A549 treated with Mapracorat at 1 μM for 4 hours (cell line): ENCODE measurements at places on chromosomes 1 and 21. TPM values are rescaled to one million over a fixed set of nuclear protein-coding genes. Genes with fewer than 3 reads are reported as not detected.

RHOC gene
- total RNA-seq, result 351 to 403 TPM (median 363 TPM) in 5 replicates

MAB21L3 gene
- 0.04 TPM in 1 of 5 replicates, not detected in the others for total RNA-seq

SERPINC1 gene
- total RNA-seq, result not detected in 5 replicates

CACNA1S gene
- not detected in 5 replicates for total RNA-seq

LRRC42 gene
- total RNA-seq, result 27.0 to 31.7 TPM (median 29.3 TPM) in 5 replicates

CCDC185 gene
- 0.06 TPM in 1 of 5 replicates, not detected in the others for total RNA-seq

LHX8 gene
- 0.87 to 1.2 TPM (median 0.93 TPM) in 5 replicates for total RNA-seq

ADAMTS5 gene
- total RNA-seq, result not detected in 5 replicates

LMOD1 gene
- not detected in 5 replicates for total RNA-seq

SIM2 gene
- 5.3 to 8.8 TPM (median 7.1 TPM) in 5 replicates for total RNA-seq

KCNJ15 gene
- 0.27 to 0.55 TPM (median 0.32 TPM) in 3 of 5 replicates, not detected in the others for total RNA-seq

ARHGEF16 gene
- 3.2 to 6.1 TPM (median 4.8 TPM) in 5 replicates for total RNA-seq

CRP gene
- total RNA-seq, result not detected in 5 replicates

OR2L8 gene
- total RNA-seq, result not detected in 5 replicates

ADGRL4 gene
- not detected in 5 replicates for total RNA-seq

SLC30A10 gene
- total RNA-seq, result 0.06 to 0.10 TPM (median 0.09 TPM) in 3 of 5 replicates, not detected in the others

FCRL3 gene
- total RNA-seq, result not detected in 5 replicates

LAD1 gene
- 0.69 to 1.4 TPM (median 1.0 TPM) in 5 replicates for total RNA-seq

VSIG8 gene
- 0.17 TPM in 1 of 5 replicates, not detected in the others for total RNA-seq

SDHB gene
- total RNA-seq, result 102 to 109 TPM (median 106 TPM) in 5 replicates

PFKL gene
- total RNA-seq, result 37.3 to 50.4 TPM (median 47.4 TPM) in 5 replicates

AGT gene
- total RNA-seq, result 0.06 to 0.13 TPM (median 0.09 TPM) in 3 of 5 replicates, not detected in the others

PARK7 gene
- total RNA-seq, result 337 to 384 TPM (median 364 TPM) in 5 replicates

CLDN8 gene
- total RNA-seq, result not detected in 5 replicates

EDARADD gene
- 2.8 to 4.2 TPM (median 3.4 TPM) in 5 replicates for total RNA-seq

NUDT17 gene
- total RNA-seq, result 6.0 to 7.2 TPM (median 7.1 TPM) in 5 replicates

ZNF436 gene
- 4.5 to 5.6 TPM (median 5.1 TPM) in 5 replicates for total RNA-seq

WDR64 gene
- not detected in 5 replicates for total RNA-seq

ZNF692 gene
- 13.3 to 25.0 TPM (median 17.8 TPM) in 5 replicates for total RNA-seq

VAMP3 gene
- 67.0 to 76.7 TPM (median 70.0 TPM) in 5 replicates for total RNA-seq

PDPN gene
- total RNA-seq, result not detected in 5 replicates

ASCL5 gene
- 0.09 to 0.13 TPM (median 0.10 TPM) in 3 of 5 replicates, not detected in the others for total RNA-seq

AURKAIP1 gene
- total RNA-seq, result 107 to 186 TPM (median 170 TPM) in 5 replicates

TNNT2 gene
- total RNA-seq, result 0.39 TPM in 1 of 5 replicates, not detected in the others

MYBPH gene
- 0.09 TPM in 1 of 5 replicates, not detected in the others for total RNA-seq

AZIN2 gene
- 0.66 to 1.1 TPM (median 0.72 TPM) in 5 replicates for total RNA-seq

CD1E gene
- not detected in 5 replicates for total RNA-seq

CGN gene
- total RNA-seq, result 1.5 to 2.4 TPM (median 2.2 TPM) in 5 replicates
